ENCODE measurements at places on chromosomes 4 and X.

- no peak for DNase-seq
These were observed 297.6 kb downstream of the IDS start for GRCh38 chrX:149207518-149207917.

- no peak for DNase-seq
These were observed 161.0 kb upstream of the HS3ST1 start for GRCh38 chr4:11589676-11590075.

GRCh38 chrX:7908821-7909220, 18.4 kb downstream of the PNPLA4 start:
- no peak for DNase-seq

GRCh38 chrX:21831496-21831895, 7.9 kb upstream of the MBTPS2 start:
- no peak for DNase-seq

- no peak for DNase-seq
These were observed 1.4 kb upstream of the TEC start for GRCh38 chr4:48270951-48271473.

DNA sequence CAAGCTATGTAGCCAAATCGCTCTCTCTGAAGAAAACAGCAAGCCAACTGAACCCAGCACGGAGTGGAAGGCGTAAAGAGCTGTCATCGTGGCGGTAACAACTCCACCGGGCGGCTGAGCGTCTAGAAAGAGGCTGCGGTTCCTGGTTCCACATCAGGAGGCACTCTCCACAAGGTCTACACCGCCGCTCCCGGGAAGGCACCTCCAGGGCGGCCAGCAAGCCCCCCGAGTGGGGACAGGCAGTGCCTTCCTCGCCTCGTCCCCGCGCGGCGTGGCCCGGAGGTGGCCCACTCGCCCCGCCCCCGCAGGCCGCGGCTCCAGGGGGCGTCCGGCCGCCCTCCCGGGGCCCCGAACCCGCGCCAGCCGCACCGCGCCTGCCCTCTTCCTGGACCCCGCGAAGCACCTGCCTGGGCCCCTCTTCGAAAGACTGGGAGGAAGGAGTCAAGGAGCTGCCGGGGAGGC, 755 bp downstream of the KLHL8 start:
- DNase-seq: peak; percentile 33

GRCh38 chr4:153383131-153383530, 38.6 kb downstream of the MND1 start:
- no peak for DNase-seq

GRCh38 chr4:118817178-118817930, 18.6 kb downstream of the SEC24D start:
- DNase-seq: no peak

- DNase-seq: no peak
These were observed 985 bp upstream of the CXCL11 start for GRCh38 chr4:76036855-76037254.

GRCh38 chr4:73258436-73258685, 237 bp downstream of the ANKRD17 start:
- DNase-seq: no peak

- peak; percentile 75 for DNase-seq
These were observed at the start of gene COX7B for GRCh38 chrX:77899081-77899828. Gene COX7B, plus strand, starts transcription at chrX:77899468. Its CDS starts 86 bp downstream, at chrX:77899554.

- DNase-seq: no peak
These were observed 38.2 kb downstream of the PPP1R2C start for GRCh38 chrX:42739741-42740140.

DNA sequence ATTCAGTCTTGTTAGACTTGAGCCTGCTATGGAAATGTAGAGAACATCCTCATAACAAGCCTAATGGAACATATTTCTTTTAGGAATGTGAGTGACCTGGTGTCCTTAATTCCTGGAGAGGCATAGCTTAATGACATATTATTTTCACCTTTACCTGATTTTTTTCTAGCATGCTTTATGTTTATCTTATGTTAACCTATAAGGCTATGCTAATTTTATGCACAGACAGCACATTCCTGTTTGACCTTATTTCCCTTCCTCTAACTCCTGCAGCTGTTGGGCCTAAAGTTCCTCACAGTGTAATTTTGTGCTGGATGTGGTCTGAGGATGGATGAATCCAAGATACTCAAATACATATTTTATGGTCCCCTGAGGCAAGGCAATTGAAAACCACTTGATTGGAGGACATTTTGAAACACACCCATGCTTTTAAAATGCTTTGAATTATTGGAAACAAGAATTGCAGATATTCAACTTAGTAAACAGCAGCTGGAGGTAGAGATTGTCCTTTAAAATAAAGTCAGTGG, 111.5 kb downstream of the LARP7 start:
- no peak for DNase-seq

DNA sequence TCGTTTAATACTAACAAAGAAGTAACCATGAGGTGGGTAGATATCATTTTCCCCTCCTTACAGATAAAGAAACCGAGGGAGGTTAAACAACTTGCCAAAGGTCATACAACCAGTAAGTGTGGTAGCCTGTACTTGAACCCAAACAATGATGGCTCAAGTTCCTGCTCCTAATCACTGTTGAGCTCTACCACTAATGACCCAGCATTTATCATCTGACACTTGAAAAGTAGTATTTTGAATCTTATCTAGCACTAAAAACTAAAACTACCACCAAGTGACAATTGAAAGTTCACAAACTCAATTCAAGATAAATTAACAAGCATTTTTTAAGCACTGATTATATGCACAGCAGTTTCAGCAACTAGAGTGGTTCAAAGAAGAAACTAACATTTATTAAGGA, 13.1 kb downstream of the FBXW7 start:
- no peak for DNase-seq

GRCh38 chr4:72860766-72861165, 208.8 kb downstream of the COX18 start:
- DNase-seq: no peak

GRCh38 chr4:141788169-141788915, 152.0 kb downstream of the IL15 start:
- no peak for DNase-seq

- no peak for DNase-seq
These were observed 47.8 kb downstream of the LHFPL1 start for GRCh38 chrX:112631892-112632291.

DNA sequence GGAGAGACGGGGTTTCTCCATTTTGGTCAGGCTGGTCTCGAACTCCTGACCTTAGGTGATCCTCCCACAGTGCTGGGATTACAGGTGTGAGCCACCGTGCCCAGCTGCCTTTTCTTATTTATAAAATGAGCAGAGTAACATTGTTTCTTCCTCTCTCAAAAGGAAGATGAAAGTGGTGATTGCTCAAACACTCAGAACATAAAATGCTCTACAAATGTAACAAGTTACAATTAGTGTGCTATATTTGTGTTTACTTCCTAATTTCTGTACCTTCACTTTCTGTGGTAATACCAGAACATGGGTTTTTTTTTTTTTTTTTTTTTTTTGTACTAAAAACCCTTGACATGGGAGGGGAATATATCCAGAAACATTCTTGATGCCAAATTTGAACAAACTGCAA, 197.9 kb downstream of the MGST2 start:
- DNase-seq: no peak

GRCh38 chr4:89765966-89766365, 71.0 kb downstream of the SNCA start:
- no peak for DNase-seq

- DNase-seq: no peak
These were observed 155.8 kb downstream of the PPP3CA start for GRCh38 chr4:101191302-101192098.

GRCh38 chrX:63993936-63994335, 208.9 kb upstream of the ARHGEF9 start:
- DNase-seq: no peak

- no peak for DNase-seq
These were observed 137.7 kb downstream of the MID1 start for GRCh38 chrX:10482708-10483107.

GRCh38 chrX:17375637-17376430, 834 bp downstream of the NHS start:
- DNase-seq: no peak

DNA sequence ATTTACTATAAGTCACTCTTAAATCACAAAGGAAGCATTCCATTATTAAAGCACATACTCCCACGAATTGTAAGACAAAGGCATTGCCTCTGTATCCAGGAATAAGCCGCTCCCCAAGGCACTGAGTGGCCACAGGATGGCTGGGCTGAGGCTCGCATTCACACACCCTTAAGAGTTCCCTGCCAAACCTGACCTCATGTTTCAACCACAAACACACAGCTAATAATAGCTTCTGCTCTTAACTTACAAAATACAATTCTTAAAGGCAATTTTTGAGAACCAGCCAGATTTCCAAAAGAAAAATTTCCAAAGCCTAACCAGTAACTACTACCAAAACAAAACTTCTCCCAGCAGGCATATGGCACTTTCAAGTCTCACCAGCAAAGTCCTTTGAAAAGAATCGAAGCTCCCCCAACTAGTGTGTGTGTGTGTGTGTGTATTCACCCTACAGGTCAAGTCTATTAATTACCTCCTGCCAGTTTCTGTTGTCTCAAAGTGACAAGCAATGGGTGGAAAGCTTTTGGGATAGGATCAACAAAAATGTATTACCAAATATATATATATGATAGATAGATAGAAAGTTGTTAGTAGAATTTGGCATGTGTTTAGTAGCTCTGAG, 36.0 kb downstream of the ARHGAP6 start:
- DNase-seq: no peak

GRCh38 chr4:163707873-163708272, 213.4 kb downstream of the TMA16 start:
- DNase-seq: no peak

- DNase-seq: no peak
These were observed 68.7 kb upstream of the ADAD1 start for GRCh38 chr4:122309988-122310626.

GRCh38 chr4:48247142-48247877, 22.3 kb downstream of the TEC start:
- no peak for DNase-seq

- DNase-seq: no peak
These were observed 13.6 kb upstream of the AMTN start for GRCh38 chr4:70504733-70505132.

DNA sequence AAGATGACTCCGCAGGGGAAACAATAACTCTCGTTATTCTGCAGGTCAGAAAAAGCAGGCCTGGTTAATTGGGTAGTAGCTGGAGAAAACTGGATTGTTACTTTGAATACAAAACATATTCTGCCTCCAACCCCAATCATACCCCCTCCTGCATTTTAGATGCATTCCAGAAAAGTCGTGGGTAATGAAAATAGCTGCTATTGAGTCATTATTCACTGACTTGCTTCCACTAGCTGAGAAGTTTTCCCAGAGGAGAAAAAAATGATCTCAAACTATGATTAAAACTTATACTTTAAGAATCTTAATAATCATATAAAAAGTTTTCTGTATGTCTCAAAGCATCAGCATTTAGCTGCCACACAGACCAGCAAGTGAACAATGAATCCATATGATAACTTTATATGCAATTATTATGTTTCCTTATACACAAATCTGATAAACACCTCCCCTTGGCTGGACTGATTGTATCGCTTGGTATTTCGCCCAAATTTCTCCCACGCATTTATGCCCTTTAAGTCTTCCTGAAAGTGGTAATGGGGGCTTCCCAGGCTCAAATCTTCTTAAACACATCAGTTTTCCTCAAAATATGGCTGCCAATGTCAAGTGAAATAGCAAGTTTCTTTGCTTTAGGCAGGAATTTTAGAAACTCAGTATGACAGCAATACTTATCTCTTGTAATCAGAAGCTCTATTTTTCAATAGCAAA, 181.0 kb downstream of the LDB2 start:
- no peak for DNase-seq

- no peak for DNase-seq
These were observed 3.1 kb upstream of the L1CAM start for GRCh38 chrX:153889123-153889522.

- DNase-seq: no peak
These were observed 19.4 kb downstream of the RPS6KA6 start for GRCh38 chrX:84168574-84168973.

DNA sequence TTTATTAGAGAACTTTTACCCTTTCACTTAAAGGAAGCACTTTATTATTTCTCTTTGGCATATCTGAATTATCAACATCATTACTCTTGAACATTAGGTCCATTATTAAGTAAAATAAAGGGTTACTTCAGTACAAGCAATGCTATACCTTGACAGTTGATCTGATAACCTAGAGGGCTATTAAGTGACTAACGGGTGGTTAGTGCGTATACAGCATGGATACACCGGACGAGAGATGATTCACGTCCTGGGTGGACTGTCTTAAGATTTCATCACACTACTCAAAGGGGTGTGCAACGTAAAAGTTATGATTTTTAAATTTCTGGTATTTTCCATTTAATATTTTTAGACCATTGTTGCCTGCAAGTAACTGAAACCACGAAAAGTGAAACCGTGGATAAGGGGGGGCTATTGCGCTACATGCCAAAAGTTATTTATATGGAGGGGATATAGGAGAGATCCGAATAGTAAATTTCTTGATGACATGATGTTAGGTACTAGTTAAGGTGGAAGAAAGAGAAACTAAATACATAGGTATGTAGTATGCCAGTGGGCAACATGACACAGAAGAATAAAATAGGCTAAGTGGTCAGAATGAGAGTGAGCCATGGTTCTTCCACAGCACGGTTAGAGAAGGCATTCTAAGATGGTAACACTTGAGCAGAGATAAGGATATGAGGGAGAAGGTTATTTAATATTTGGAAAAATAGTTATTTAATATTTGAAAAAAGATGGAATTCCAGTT, 230.8 kb upstream of the ANKRD50 start:
- no peak for DNase-seq

DNA sequence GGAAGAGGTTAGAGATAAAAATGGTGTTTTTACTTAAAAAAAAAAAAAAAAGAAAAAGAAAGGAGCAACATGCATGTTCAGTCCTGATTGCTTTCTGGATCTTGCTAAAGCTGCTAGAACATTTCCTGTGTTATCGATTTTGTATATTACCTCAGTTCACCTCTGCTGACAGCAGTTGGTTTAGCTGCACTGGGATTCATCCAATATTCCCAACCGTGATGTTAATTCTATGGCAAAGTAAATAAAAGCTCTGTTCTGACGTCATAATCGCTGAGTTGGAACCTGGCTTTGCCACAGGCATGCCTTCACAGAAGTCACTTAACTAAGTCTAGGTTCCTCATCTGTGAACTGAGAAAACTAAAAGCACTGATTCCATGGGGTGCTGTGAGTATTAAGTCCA, 90.7 kb upstream of the SORBS2 start:
- DNase-seq: no peak

DNA sequence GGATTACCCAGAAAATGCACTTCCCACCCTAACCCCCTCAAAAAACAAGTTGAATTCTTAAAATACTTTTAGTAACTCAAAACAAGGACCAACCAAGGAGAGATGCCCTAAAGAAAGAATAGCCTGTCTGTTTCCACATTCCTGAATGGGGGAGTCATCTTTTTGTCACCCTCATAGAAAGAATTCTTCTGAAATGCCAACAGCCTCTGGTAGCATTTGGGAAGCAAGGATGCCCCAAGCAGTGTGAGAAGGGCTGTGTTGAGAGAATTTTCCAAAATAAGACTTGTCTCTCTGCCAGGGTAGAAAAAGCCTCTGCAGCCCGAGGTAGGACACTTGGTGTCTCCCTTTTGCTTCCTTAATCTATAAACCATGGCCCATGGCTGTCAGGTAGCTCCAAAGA, 173.1 kb upstream of the VCX3A start:
- no peak for DNase-seq

- DNase-seq: no peak
These were observed 167.6 kb downstream of the ARHGAP24 start for GRCh38 chr4:85642356-85643100.

GRCh38 chr4:25970226-25970675, 56.2 kb downstream of the SMIM20 start:
- DNase-seq: no peak

Data from activated CD4-positive, alpha-beta T cell treated with anti-CD3 and anti-CD28 coated beads, Interleukin-2, amount 50 U/mL, for 24 hours (primary cell).